A549 (cell line): ENCODE measurements at places on chromosomes 7 and 10. TPM values are rescaled to one million over a fixed set of nuclear protein-coding genes. Genes with fewer than 3 reads are reported as not detected.
A peak's percentile ranks its signal among the peaks of the same experiment; 100 is the strongest.

DNA sequence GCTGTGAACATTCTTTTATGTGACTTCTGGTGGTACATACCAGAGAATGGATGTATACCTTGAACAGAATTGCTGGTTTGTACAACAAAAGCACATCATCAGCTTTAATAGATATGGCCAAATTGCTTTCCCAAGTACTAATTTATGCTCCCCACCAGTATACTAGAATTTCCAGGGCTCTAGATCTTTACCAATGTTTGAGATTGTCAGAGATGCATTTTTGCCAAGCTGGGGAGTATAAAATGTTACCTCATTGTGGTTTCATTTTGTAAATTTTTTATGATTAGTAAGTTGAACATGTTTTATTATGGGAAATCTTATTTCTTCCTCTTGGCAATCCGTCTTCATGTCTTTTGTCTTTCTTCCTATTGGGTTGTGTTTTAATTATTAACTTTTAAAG, 179.9 kb upstream of the TMEM106B start:
- DNase-seq = no peak

DNA sequence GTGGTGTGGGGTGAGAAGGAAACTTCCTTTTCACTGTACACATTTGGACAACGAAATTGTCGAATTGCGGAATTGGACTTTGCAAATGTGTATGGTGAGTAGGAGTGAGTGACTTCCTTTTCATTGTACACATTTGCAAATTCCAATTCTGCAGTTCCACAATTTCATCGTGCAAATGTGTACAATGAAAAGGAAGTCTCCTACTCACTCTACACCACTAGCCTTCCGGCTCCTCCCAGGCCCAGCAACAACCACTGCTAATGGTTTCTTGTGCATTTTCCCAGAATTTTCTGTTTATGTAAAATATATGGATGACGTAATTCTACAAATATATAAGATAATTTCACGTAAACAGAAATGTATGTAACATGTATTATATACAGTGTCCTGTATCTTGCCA, 118.5 kb downstream of the ARL4A start:
- DNase-seq = no peak

DNA sequence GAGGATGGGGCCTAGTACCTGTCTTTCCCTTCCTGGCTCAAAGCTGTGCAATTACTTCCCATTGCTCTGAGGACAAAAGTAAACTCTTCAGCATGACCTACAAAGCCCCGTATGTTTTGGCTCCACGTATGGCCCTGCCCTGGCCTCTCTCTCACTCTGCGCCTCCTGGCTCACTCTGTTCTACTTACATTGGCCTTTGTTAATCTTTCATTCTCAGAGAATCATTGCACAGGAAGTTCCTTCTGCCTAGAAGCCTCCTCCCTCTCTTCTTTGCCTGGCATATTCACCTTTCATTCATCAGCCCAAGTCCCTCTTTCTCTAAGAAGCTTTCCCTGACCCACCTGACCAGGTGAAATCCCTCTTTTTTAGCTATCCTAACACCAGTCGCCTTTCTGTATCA, 23.9 kb downstream of the LIPM start:
- DNase-seq = no peak

- DNase-seq = no peak
These were observed 10.1 kb upstream of the LAT2 start for GRCh38 chr7:74199551-74200355.

GRCh38 chr7:22990588-22990949, 23.4 kb downstream of the HYCC1 start:
- DNase-seq = no peak

GRCh38 chr7:117211614-117212013, 111.2 kb downstream of the WNT2 start:
- DNase-seq = no peak

- DNase-seq = no peak
These were observed 196.1 kb upstream of the TCF7L2 start for GRCh38 chr10:112753961-112754411.

GRCh38 chr10:104349623-104350126, 4.0 kb upstream of the CFAP58 start:
- no peak for DNase-seq

GRCh38 chr10:77049896-77050295, 587.7 kb downstream of the KCNMA1 start:
- DNase-seq = no peak

- DNase-seq = no peak
These were observed 120.3 kb downstream of the GATA3 start for GRCh38 chr10:8174762-8175161.

DNA sequence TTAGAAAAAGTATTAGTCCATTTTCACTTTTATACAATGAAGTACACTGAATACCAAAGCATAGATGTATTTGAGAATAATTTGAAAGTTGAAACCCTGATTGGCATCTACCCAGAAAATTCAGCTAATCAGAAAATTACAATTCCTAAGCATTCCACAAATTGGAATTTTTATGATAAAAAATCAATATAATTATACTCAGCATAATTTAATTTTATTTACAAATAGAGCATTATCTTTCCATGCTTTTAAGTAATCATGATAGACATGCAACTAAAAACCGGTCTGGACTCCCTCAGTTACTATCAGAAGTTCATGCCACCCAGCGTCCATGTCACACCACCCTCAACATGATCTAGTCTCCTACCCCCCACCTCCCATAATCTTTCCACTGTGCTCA, 50.4 kb downstream of the ARL4A start:
- no peak for DNase-seq

DNA sequence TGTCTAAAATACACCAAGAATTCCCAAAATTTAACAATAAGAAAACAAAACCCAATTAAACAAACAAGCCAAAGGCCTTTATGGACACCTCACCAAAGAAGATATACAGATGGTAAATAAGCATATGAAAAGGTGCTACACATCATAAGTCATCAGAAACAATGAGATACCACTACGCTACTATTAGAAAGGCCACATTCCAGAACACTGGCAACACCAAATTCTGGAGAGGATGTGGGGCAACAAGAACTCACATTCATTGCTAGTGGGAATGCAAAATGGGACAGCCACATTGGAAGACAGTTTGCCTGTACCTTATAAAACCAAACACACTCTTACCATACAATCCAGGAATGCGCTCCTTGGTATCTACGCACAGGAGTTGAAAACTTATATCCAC, 291.4 kb downstream of the TNS3 start:
- DNase-seq = no peak

- DNase-seq = no peak
These were observed 110.9 kb downstream of the SGMS1 start for GRCh38 chr10:50512743-50513416.

DNA sequence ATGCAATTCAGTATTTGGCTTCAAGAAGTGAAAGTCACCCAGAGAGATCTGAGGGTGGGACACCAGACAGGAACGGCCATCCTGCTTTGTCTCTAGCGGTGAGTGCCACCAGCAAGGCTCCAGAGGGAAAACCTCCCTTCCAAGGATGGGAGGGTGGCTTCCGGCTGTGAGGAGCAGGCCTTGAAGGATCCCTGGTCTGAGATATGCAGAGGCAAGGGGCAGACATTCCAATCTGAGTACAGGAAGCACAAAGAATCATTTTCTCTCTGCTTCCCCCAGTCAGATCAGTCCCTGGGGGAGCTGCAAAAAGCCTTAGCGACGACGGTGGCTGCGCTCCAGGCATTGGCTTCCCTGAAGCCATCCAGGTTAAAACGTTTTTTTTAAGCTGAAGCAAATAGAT, 167.4 kb downstream of the TEX36 start:
- no peak for DNase-seq

DNA sequence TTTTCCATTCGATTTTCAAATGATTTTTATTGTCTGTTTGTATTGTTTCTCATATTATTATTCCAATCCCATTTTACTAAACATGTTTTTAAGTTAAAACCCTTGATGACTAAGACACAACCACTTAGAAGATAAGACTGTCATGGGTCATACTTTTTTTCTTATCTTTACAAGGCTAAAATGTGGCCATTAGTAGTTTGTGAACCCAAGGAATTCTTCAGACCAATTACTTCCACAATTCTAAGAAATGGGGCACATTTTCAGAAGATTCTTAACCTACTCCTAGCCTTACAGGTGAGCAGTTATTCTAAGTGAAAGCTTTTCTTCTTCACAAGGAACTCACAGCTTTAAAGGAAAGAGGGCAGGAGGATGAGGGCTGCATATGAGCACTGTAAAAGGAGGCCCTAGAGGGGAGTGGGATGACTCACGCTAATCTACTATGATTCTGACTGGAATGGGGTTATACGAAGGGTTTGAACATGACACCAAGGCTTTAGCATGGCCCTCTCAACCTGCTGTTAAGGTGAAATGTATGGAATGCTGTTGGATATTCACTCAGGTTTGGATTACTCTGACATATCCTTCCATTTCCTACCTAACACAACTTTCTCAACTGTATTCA, 81.0 kb downstream of the SORCS1 start:
- DNase-seq = no peak

- DNase-seq = no peak
These were observed 128.6 kb downstream of the TRRAP start for GRCh38 chr7:99006739-99007424.

GRCh38 chr10:24039897-24040296, 169.0 kb upstream of the KIAA1217 start:
- no peak for DNase-seq

DNA sequence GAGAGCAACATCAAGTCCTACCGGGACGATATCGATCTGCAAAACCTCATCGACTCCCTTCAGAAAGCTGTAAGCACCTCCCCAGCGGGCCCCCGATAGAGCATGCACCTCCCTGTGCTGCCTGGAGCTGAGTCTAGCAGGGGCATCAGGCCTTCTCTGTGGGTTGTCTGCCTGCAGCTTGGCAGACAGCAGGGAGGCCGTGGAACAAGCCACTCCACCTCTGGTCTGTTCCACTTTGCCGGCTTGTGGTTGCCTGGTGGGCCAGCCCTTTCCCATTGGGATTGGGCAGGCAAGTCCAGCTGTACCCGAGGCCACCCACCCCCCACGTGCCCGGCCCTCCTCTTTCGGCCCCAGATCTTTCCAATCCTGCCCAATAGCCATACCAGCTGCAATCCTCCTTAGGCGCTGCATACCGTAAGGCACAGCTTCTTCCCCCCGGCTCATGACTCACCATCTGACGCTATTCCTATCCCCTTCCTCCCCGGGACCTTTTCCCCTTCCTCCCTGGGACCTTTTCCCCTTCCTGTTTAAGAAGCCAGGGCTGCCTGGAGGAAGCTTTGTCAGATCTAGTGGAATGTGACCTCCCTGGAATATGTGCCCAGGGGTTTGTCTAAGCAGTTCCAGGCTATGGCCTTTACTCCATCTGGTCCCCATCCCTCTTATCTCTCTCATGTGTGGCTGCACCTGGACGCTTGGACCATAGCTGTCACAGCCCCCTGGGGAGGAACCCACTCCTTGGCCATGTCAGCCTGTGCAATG, 28.1 kb upstream of the SH2D4B start:
- DNase-seq = peak; percentile 85

DNA sequence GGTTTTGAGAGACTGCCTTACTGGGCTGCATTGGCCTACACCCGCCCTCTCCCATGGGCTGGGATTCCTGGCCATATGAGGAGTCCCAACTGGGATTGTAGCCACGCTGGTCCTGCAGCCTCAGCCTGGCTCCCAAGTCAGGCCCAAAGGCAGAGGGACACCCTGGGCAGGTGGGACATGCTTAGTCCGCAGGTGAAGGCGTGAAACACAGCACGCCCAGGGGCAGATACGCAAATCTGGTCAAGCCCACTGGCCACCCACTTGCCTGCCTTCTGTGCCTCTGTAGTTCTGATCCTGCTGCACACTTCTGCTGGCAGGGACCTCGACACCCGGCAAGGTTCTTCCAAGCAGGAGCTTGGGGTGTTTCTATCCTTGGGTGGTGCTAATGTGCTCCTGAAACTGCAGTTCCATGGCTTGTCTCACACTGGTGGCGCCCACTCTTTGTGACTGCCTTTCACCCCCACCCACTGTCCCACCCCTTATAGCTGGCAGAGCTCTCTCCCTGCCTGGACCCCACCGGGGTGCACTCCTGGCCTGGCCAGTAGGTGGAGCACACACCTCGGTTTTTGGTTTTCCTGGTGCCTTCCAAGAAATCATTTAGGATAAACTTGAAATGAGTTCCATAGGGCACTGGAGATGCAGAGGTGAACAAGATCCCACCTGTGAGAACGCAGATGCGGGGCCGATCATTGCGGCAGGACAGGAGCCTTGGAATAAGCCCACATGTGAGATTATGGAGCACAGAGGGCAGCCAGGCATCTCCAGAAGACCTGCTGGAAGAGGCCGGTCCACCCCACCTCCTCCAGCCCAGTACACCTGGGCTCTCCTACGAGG, 47.9 kb downstream of the MKI67 start:
- DNase-seq = peak; percentile 76

DNA sequence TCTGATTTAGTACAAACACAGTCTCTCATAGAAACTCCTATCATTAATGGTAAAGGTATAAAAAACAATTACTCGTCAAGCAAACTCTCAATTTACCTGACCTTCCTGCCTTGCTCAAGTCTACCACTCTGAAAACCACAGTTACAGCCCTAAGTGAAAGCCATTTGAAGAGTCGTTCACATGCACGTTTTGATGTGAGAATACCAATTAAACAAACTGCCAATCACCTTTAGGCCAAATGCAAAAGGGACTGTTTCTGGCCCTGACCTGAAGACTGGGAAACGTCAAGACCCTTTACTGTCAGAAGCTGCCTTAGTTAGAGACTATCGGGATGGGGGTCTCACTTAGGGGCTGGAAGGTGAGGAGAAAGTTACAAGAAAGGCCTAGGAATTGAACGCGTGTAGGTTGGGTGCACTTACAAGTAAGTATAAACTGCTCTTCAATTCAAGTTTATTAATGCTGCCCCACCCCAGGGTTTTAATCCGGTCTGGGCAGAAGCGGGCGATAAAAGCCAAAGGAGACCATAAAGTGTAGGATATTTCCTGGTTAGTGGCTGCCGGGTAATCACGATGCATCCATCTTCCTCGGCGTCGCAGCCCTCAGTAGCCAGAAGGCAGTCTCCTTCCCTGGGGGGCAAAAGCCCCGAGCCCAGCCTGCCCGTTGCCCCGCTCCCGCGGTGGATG, 935 bp downstream of the TM9SF3 start:
- no peak for DNase-seq

DNA sequence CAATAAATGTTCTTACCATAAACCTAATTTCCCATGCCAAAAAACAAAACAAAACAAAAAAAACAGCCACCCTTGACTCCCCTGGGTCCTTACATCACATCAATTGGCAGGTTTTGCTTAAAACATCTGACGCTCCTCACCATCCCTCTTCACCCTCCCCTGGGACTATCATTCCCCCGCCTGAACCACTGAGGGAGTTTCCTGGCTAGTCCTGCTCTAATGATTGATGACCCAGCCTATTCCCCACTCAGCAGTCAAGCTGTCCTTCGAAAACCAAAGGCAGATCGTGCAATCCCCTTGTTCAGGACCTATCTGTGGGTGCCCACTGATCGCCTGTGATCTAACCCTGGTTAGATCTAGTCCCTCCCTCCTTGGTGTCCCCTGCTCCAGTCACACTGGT, 11.2 kb upstream of the FRMPD2 start:
- no peak for DNase-seq

- peak; percentile 10 for DNase-seq
These were observed 77.3 kb downstream of the CDC14C start for GRCh38 chr7:49001610-49002033.

Gene CTAGE15
- polyA plus RNA-seq = not detected in 3 replicates

Gene OPN4
- polyA plus RNA-seq = not detected in 3 replicates

Gene PDGFA
- polyA plus RNA-seq = 14.2 to 16.3 TPM (median 14.9 TPM) in 3 replicates

Gene SHTN1
- polyA plus RNA-seq = 21.7 to 25.1 TPM (median 23.6 TPM) in 3 replicates

Gene ECHDC3
- 6.1 to 6.9 TPM (median 6.3 TPM) in 3 replicates for polyA plus RNA-seq
